ENCODE measurements at places on chromosomes 7 and 10.

DNA sequence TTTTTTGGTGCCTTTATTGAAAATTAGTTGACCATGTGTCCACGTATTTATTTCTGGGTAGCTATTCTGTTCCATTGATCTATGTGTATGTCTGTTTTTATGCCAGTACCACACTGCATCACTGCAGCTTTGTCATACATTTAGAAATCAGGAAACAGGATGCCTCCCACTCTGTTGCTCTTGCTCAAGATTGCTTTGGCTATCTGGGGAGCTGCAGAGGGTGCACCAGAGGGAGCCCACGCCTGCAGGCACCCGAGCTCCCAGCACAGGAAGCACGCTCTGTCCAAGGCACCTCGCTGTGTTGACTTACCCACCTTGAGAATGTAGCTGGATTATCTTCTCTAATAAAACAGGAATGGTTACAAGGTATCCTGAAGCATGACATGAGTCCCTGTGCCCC is 301.7 kb downstream of the TCERG1L start:
- no peak for DNase-seq

DNA sequence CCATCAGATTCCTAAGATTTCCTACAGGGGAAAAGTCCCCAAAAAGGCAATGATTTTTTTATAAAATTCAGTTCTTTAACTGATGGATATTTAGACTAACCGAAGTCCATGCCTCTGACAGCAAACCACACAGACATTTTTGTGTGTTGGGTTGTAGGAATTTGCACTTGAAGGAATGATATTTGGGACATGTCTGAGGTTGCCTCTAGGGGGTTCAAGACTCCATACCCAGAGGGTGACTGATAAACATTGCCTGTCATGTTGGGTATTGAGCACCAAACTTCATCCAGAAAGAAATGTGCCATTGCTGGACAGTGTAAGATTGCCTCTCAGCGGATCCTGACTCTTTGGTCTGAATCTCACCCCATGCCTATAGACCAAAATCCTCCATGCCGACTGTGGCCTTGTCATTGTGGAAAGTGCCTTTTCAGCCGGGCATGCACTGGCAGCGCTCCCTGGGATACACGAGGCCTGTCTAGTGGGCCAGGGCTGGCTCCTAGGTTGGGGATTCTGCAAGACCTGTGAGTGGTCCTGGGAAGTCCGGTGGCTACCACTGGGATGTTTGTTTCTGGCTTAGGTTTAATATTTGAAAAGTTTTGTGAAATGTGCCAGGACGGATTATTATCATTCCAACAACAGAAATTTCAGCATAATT is 252.9 kb downstream of the WDR37 start:
- no peak for DNase-seq

GRCh38 chr10:86188796-86189558 is 177.6 kb downstream of the GRID1 start:
- DNase-seq: no peak

GRCh38 chr10:7891634-7892033 is 73.3 kb downstream of the TAF3 start:
- DNase-seq: no peak

Measured in activated naive CD4-positive, alpha-beta T cell treated with anti-CD3 and anti-CD28 coated beads for 36 hours (primary cell).